ENCODE measurements at places on chromosomes 3 and 15.

- DNase-seq = no peak
Measured at GRCh38 chr15:95880630-95881029, 449.9 kb upstream of the NR2F2 start.

GRCh38 chr3:61985020-61985419, 388.3 kb downstream of the FEZF2 start:
- DNase-seq = no peak

DNA sequence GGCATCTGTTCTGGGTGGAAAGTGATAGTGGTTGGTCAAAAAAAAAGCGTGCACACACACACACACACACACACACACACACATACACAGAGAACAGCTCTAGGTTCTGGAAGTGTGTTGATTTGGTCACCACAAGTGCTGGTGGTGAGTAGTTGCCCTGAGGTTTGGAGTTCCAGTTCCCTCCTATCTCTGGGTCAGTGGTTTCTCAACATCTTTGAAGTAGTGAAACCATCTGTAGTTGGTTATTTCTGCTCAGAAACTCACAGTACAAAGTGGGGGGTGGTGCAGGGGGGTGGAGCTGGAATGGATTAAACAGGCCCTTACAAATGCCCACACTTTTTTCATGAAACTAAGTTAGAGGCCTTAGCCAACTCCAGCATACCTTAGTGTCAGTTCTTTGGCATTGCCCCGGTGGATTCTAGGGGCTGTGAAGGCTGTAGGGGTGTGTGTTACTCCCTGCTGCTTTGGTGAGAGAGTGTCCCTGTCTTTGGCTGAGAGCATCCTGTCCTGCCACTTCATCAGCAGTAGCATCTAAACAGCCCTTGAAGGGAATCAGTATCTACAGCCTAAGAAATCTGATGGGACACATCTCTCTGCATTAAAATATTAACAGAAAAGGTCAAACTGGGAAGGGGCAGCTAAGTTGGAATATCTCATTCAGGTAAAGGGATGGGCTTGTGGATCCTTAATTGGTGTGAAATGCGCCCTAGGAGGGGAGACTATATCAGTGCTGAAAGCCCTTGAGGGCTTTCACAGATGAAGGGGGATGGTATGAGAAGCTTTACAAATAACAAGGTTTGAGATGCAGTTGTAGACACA, 20.6 kb downstream of the SMAD3 start:
- DNase-seq = no peak

- no peak for DNase-seq
Measured at GRCh38 chr15:95416576-95416975, 913.9 kb upstream of the NR2F2 start.

DNA sequence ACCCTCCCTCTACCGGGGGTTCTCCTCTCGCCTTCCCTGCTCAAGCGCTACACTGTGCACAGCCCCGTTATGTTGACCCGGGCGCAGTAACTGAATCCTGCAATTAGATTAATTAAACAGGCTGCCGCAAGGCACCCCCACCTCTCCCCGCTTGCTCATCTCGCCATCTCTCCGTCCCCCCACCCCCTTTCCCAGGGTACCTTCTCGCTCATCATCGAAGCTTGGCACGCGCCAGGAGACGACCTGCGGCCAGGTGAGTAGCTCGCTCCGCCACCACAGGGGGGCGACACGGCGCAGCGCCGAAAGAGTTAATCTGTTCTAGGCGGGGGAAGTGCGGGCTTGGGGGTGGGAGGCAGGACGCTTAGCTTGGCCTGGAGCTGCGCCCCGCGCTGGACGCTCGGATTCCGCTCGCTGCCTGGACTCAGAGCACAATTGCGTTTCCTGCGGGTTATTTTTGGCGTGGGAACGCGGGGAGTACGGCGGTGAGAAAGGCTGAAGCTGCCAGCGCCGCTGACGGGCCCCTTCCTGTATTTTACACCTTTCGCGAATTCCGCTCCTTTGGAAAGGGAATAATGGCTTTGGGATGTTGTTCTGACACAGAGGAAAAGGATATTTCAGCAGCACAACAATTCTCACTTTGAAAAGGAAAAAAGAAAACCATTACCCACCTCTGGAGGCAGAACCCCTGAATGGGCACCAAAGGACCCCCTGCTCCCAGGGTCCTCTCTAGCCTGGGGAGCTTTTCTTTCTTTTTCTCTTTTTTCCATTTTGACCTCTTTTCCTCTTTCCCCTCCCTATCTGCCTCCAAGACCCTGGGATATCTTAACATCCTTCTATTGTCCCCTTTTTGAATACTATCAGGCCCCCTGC, 1.5 kb downstream of the DLL4 start:
- DNase-seq = no peak

- no peak for DNase-seq
Measured at GRCh38 chr15:81955382-81956062, 90.3 kb downstream of the MEX3B start.

DNA sequence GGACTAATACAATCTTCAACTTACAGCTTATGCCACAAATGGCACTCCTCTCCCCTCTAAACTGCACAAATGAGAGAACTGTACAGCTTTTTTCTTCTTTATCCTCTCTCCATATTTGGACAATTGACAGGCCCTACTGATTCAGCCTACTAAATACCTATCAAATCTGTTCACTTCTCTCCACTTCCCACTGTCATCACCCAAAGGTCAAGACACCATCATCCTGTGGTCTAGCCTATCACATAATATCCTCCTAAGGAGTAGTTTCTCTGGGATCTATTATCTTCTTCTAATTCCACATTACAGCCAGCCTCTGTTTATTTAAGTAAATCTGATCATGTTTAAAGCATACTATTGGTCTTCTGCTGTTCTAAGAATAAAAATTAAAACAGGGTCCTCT, 33.0 kb upstream of the SLC12A8 start:
- no peak for DNase-seq

- no peak for DNase-seq
Measured at GRCh38 chr15:31468911-31469785, 142.5 kb downstream of the KLF13 start.

GRCh38 chr15:93044301-93045190, 44.5 kb downstream of the RGMA start:
- DNase-seq = no peak

GRCh38 chr3:159245871-159246270, 444.0 kb downstream of the MFSD1 start:
- DNase-seq = no peak

GRCh38 chr3:125154800-125155269, 57.7 kb downstream of the SLC12A8 start:
- DNase-seq = no peak

GRCh38 chr15:97899981-97900380, 60.5 kb upstream of the ARRDC4 start:
- no peak for DNase-seq

DNA sequence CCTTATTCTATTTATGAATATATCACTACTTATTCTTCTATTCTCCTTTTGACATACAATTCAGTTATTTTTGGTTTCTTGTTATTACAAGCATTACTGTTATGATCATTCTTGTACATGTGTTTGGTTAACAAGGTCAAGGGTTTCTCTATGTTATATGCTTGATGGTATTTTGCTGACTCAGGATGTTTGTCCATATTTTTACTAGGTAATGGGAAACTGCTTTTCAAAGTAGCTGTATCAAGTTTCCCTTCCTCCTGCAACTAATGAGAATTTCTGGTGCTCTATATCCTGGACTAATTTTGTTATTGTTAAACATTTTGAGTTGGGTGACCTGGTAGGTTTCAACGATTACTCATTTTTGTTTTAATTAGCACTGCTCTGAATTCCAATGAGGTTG, 841.0 kb downstream of the OTOL1 start:
- no peak for DNase-seq

GRCh38 chr15:87582169-87582568, 674.4 kb downstream of the NTRK3 start:
- no peak for DNase-seq

- no peak for DNase-seq
Measured at GRCh38 chr3:59797533-59797932, 747.7 kb upstream of the CFAP20DC start.

- no peak for DNase-seq
Measured at GRCh38 chr3:153640689-153641665, 479.0 kb downstream of the RAP2B start.

DNA sequence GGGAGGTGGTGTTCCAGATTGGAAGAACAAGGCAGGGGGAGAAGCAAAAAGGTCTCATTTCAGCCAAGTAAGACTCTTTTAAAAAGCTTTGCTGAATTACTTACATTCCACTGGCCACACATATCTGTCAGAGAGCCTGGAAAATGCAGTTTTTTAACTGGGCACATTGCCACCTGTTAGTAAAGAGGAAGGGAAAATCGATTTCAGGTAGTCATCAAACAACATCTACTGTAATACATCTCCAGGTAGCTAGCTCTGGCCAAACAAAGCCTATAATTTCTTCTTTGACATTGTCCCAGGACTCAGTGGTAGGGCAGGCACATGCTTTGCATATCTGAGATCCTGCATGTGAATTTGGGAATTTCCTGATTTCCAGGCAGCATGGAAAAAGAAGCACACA, 480.7 kb upstream of the SUCLG2 start:
- DNase-seq = no peak

DNA sequence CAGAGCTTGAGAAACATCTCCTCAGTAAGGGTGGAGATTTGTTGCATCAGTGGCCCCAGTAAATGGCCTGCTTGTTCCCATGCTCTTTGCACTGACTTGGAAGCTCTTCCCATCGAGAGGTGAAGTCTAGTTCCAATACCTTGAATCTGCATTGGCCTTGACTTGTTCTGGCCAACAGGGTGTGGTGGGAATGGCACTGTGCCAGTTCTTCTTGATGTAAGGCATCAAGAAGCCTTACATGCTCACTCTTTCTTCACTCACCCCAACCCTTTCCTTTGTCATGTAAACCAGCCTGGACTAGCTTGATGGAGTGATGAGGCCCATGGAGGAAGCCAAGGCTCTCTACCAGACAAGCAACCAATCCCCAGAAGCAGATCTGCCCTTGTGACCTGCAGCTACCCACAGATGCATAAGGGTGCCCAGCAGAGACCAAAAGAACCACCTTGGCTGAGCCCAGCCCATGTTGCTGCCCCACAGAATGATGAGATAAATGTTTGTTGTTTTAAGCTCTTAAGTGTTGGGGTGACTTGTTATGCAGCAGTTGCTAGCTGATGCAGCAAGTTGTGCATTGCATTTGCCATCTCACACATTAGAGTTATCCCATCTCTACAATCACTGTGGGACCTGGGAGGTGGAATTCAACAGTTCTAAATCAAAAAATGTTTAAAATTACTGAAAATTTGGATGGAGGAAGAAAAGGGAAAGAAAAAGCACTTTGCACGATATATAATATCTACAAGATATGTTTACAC, 11.1 kb upstream of the MGLL start:
- DNase-seq = no peak

GRCh38 chr3:11913316-11913715, 66.6 kb upstream of the TAMM41 start:
- no peak for DNase-seq

DNA sequence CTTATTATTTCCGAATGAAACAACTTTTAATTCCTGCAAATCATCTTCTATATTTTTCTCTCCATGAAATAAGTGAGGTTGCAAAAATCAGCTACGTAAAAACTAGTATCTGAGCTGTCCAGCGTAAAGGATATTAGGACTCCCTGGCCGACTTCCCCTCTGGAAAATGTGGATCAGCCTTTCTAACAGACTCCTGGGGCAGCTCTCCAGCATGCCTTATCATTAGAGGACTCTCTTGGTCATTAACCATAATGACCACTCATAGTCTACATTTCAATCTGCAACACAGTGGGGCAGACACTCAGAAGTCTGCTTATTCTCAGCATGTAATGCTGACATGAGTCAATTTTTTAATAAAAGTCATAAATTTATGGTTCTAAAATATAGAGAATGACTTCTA, 130.1 kb downstream of the MAGI1 start:
- DNase-seq = no peak

DNA sequence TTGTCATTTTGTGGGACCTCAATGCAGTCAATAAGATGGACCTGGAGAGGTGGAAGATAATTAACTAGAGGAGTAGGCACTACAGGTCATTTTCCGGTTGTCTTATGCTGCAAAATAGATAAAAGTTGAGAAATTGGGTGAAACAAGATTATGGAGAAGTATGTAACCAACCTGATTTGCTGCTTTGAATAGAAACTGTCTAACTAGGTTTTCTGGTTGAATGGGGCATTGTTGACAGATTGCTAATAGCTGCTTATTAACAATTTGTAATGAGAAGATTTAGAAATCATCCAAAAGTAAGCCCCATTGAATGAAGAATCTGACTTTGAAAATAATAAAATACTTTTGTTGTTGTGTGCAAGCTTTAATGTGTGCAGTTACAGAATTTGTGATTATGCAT, 26.2 kb downstream of the PIAS1 start:
- DNase-seq = no peak

GRCh38 chr3:188832146-188832545, 339.6 kb upstream of the TPRG1 start:
- no peak for DNase-seq

GRCh38 chr3:102038477-102039142, 189.3 kb downstream of the NFKBIZ start:
- DNase-seq = no peak

DNA sequence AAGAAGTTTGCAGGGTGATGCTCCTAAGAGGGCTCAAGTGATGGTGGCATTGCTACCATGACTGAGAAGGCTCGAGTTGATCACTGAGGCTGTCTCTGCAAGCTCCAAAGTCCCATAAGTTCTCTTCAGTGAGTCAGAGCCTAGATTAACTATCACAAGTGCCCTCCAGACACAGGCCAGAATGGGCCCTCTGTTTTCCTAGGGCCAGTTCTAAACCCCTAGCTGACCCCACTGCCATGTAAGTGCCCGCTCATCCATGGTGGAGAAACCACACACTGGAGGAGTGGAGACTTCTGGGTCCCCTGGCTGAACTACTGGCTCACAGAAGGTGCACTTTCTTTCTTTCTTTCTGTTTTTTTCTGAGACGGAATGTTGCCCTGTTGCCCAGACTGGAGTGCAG, 87.6 kb upstream of the WNT5A start:
- DNase-seq = no peak

GRCh38 chr3:58471025-58471887, 20.6 kb upstream of the KCTD6 start:
- no peak for DNase-seq

- no peak for DNase-seq
Measured at GRCh38 chr3:193794002-193794881, 201.2 kb downstream of the OPA1 start.

GRCh38 chr15:32794973-32795372, 77.2 kb downstream of the GREM1 start:
- no peak for DNase-seq

- no peak for DNase-seq
Measured at GRCh38 chr3:88142094-88142624, 7.6 kb upstream of the C3orf38 start.

Measured in amygdala (tissue), 56 donors.